ENCODE measurements at places on chromosomes 7 and 10. TPM values are rescaled to one million over a fixed set of nuclear protein-coding genes. Genes with fewer than 3 reads are reported as not detected.

Gene LRRC18
- total RNA-seq, result not detected

Gene CPA1
- total RNA-seq, result 8.9 TPM

Gene GPR37
- total RNA-seq, result 20.4 TPM

Gene TAS2R5
- 0.90 TPM for total RNA-seq

Gene PPA1
- 180 TPM for total RNA-seq

Gene GJD4
- not detected for total RNA-seq

Gene GGCT
- 106 TPM for total RNA-seq

Gene HMX3
- not detected for total RNA-seq

Gene CLRN3
- total RNA-seq, result not detected

Gene PTEN
- total RNA-seq, result 54.2 TPM

Gene GIMAP7
- 0.37 TPM for total RNA-seq

Gene MYPN
- 0.05 TPM for total RNA-seq

Gene POLD2
- total RNA-seq, result 140 TPM

Data from WTC11 (cell line).